ENCODE measurements at places on chromosomes 7 and 10. TPM values are rescaled to one million over a fixed set of nuclear protein-coding genes. Genes with fewer than 3 reads are reported as not detected.
A peak's percentile ranks its signal among the peaks of the same experiment; 100 is the strongest.

Gene CALML5
- not detected for total RNA-seq

GRCh38 chr10:61452655-61453641 lies at the start of gene TMEM26:
Gene TMEM26, minus strand, starts transcription at chr10:61453381. Its CDS starts 300 bp downstream, at chr10:61453081.
- DNase-seq, result peak; percentile 72

Gene SHH
- 4.6 TPM for total RNA-seq

Gene CTNNA3
- 2.3 TPM for total RNA-seq

GRCh38 chr7:107171496-107171895 lies 2.7 kb downstream of the HBP1 start:
- no peak for DNase-seq

DNA sequence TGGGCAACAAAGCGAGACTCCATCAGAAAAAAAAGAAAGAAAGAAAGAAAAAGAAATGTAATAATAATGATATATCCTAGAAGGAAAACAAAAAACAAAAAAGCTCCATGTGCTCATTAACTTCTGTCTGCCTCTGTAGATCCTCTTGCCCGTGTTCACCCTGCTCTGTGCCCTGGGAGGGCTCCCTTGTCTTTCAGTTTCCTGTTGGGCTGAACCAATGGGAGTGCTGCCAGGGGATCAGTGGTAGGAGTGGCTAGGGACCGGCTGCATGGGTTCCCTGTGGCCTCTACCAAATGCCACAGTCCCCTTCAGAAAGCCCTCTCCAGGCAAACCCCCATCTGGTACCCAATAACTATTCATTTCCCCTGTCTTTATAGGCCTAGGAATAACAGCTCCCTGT lies 51.8 kb upstream of the PARD3 start:
- DNase-seq, result peak; percentile 62

DNA sequence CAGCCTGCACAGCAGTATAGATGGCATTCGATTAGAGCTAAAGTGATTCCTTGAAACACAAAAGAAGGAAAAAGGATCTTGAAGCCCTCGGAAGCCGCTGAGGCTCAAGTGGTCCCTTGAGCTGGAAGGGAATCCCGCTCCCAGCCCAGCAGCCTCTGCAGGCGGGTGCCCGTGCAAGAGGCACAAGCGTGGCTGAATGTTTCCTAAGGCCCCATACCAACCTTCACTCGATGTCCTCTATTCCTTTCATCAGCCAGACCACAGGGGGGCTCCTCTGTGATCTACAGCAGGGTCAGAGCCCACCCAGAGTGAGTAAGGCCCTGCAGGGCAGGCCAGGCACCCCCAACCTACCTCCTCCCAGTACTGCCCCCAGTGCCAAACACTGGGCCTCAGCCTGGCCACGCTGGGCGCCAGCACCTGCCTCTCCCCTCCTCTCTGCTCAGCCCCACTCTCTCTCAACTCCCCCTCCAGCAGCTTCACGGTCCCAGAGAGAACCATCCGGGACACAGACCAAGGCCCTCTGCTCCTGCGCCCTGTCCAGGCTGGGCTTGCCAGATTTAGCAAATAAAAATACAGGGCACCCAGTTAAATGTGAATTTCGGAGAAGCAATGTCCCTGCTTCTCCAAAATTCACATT lies 30.5 kb downstream of the EBF3 start:
- DNase-seq, result no peak

Gene TMEM176A
- not detected for total RNA-seq

GRCh38 chr10:8144496-8144895 lies 90.0 kb downstream of the GATA3 start:
- no peak for DNase-seq

GRCh38 chr7:108613147-108613948 lies 43.7 kb downstream of the DNAJB9 start:
- DNase-seq, result no peak

Gene TES
- total RNA-seq, result 87.3 TPM

- no peak for DNase-seq
These were observed 91.6 kb upstream of the CXCL12 start for GRCh38 chr10:44476409-44477045.

Gene OR2A12
- total RNA-seq, result not detected

Gene THSD7A
- 0.69 TPM for total RNA-seq

GRCh38 chr7:235576-236395 lies 43.4 kb downstream of the FAM20C start:
- no peak for DNase-seq

Gene TCAF2
- total RNA-seq, result 0.07 TPM

GRCh38 chr10:130658687-130659290 lies 522.6 kb downstream of the GLRX3 start:
- DNase-seq, result no peak

DNA sequence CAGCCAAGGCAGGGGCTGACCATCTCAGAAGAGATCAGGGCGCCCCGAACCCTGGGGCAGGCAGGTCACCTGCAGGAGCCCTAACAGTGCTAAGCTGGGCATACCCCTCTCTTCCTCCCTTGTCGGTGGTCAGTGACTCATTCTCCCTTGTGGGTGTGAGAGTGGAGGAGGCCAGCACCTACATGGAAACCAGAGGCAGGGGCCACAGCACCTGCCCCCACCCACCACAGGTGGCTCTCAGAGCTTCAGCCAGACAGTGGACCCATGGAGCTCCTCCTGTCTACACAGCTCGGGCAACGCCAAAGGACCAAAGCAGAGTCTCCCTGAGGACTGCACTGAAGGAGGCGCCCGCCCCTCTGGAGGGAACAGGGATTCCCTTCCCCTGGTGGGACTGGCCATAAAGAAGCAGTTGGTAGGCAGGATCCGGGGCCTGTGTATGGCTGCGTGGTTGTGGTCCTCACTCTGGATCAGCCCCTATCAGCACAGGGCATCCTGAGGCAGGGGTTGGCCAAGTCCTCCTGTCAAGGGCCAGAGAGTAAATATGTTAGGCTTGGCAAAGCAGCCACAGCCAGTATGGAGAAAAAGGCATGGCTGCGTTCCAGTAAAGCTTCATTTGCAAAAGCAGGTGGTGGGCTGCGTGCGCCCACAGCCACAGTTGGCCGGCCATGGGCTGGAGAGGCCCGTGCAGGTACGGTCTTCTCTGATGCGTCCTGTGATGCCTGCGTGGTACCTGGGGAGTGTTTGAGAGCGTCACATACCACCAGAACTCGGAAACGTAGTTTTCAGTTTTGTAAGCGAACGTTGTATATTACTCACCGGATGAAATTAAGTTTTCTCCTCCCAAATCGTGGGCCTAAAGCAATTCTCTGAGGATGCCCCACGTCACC lies 198.2 kb downstream of the EBF3 start:
- DNase-seq, result no peak

- no peak for DNase-seq
These were observed 78.4 kb upstream of the MEOX2 start for GRCh38 chr7:15764851-15765382.

Gene DEPP1
- 0.28 TPM for total RNA-seq

GRCh38 chr10:33289776-33290175 lies 44.7 kb downstream of the NRP1 start:
- DNase-seq, result no peak

Gene KIFBP
- total RNA-seq, result 38.2 TPM

DNA sequence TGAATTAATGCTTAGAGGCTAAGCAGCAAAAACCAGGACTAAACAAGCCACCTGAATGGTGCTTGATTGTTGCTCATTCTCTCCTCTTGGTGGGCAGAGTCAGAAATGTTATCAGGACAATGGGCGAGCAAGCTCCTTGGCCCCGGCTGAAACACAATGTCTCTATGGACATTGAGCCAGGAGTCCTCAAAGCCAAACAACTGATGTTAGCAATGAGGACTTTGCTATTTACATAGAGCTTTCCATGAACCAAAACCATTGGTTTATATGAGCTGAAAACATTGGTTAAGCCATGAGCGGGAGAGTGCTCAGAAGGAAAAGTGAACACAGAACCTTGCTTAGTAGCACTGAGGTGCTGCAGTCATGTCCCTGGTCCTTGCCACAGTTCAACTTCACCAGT lies 21.5 kb upstream of the NPVF start:
- DNase-seq, result no peak

Gene CASD1
- total RNA-seq, result 16.0 TPM

DNA sequence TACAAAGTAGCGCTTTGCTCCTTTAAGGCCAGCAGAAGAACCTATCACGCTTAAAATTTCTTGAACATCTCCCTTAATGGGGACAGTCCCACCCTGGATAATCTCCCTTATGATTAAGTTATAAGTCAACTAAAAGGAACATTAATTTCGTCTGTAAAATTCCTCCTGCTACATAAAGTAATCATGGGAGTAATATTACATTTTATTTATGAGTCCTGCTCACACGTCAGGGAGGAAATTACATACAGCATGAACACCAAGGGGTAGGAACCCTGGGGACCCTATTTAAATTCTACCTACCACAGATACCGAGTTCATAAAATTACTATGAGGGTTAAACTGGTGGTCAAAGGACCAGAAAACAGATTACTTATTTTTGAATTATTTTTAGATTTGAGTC lies 926.6 kb upstream of the MBL2 start:
- no peak for DNase-seq

DNA sequence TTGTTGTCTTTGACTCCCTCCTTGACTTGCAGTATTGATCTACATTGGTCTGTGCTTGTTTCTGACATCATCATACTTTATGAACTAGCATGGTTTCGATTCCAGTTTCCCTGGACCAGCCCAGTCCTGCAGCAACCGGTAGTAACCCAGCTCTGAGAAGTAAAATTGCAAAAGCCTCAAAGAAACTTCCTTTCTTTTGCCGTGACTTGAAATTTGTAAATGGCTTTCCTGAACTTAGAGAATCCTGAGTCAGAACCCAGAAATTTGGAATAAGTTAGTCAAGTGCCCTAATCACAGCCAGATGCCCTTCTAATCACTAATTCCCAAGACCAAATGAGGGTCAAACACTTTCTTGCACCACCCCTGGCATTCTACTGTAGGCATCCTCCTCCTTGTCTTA lies 15.0 kb downstream of the TAS2R60 start:
- DNase-seq, result no peak
